ENCODE measurements at places on chromosomes 16 and 17.
A peak's percentile ranks its signal among the peaks of the same experiment; 100 is the strongest.

GRCh38 chr16:19292186-19292585 lies 6.7 kb downstream of the CLEC19A start:
- no peak for DNase-seq

DNA sequence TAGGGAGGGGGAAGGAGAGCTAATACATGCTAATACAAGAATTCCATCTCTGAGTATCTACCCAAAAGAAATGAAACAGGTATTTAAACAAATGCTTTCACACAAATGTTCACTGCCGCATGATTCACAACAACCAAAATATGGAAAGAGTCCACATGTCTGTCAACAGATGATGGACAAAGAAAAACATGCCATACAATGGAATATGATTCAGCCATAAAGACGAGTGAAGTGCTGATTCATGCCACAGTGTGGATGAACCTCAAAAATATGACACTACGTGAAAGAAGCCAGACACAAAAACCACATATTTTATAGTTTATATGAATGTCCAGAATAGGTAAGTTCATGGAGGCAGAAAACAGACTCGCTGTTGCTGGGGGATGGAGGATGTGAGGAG lies 321.4 kb downstream of the FOXL1 start:
- no peak for DNase-seq

GRCh38 chr16:1036166-1036565 lies 36.4 kb upstream of the SSTR5 start:
- DNase-seq = no peak

GRCh38 chr17:76720211-76720610 lies 6.2 kb downstream of the JMJD6 start:
- DNase-seq = no peak

GRCh38 chr17:27577884-27578717 lies 52.9 kb upstream of the LGALS9 start:
- DNase-seq = no peak

- no peak for DNase-seq
These were observed 9.8 kb upstream of the TMEM92 start for GRCh38 chr17:50264263-50265113.

GRCh38 chr17:50330151-50330775 lies 15.7 kb upstream of the XYLT2 start:
- DNase-seq = no peak

- peak; percentile 52 for DNase-seq
These were observed 1.8 kb downstream of the KIAA0513 start for GRCh38 chr16:85029408-85029784.

DNA sequence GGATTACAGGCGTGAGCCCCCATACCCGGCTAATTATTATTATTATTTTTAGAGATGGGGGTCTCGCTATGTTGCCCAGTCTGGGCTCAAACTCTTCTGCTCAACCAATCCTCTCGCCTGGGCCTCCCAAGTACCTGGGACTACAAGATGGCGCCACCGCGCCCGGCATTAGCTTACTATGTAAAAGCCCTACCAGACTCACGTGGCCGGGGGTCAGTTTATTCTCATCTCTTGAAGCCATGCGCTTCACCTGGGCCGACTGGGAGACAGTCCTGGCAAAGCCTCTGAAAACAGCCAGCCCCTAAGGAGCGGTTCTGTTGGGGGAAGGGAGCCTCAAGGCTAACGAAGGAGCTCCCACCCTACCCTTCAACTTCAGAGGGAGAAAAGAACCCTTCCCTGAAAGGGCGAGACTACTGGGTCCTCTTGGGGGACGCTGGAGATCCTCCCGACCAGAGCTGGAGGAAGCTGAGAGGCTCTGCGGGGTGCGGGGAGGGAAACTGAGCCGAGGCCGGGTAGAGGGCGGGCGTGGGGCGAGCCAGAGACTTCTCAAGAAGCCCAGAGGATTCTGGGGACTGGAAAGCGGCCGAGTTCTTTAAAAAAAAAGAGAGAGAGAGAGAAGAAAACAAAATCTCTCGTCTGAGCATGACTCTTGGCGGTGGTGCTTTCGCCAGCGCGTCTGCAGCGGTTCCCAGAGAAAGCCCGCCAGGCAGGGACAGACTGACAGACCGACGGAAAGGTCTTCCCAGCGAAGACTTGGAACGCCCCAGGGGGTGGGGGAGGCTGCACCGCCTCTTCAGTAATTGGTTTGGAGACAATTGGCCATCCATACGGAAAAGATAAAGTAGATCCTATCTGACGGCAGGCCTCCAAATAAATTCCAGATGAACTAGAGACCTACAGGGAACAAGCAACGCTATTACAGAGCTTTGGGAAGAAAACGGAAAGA lies 5.6 kb upstream of the TUBG2 start:
- no peak for DNase-seq

GRCh38 chr17:80941743-80942422 lies 49.8 kb upstream of the CHMP6 start:
- no peak for DNase-seq

- DNase-seq = no peak
These were observed 1.4 kb downstream of the GIT1 start for GRCh38 chr17:29588017-29588561.

- DNase-seq = no peak
These were observed 68.5 kb downstream of the CDC27 start for GRCh38 chr17:47120521-47121095.

- DNase-seq = no peak
These were observed 60.5 kb downstream of the TRIM37 start for GRCh38 chr17:59046192-59046591.

Data from activated CD4-positive, alpha-beta T cell treated with anti-CD3 and anti-CD28 coated beads, Interleukin-2, amount 50 U/mL, for 1 hour (primary cell).